Gastroesophageal sphincter (tissue), 4 donors: ENCODE measurements at places on chromosomes 2 and 18. TPM values are rescaled to one million over a fixed set of nuclear protein-coding genes. Genes with fewer than 3 reads are reported as not detected.

The MOGAT1 gene
- not detected for total RNA-seq

The IL36RN gene
- total RNA-seq = 0.93 TPM

The MAPK4 gene
- total RNA-seq = 9.4 TPM

The MARCHF4 gene
- total RNA-seq = not detected
